Chondrocyte (in vitro differentiated cells): ENCODE measurements at places on chromosomes 7 and 10. TPM values are rescaled to one million over a fixed set of nuclear protein-coding genes. Genes with fewer than 3 reads are reported as not detected.

DNA sequence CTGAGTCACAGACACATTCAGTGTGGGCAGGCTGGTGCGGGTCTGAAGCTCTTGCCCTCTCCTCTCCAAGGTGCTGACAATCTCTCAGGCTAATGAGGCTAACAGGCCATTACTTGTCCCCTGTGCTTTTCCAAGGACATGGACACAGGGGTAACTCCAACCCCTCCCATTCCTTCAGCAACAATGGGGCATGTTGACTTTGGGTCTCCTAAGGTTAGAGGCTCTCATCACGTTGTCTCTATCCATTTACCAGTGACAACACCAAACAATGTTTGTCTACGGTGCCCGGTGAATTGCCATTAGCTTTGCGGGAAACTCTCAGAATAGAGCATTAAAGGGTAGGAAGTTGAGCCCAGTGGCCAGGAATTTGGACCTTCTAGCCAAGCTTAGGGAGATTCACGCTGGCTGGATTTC lies 101.6 kb upstream of the TNS3 start:
- no peak for DNase-seq

- DNase-seq, result no peak
Observed at GRCh38 chr7:87816389-87816788, 59.8 kb downstream of the SLC25A40 start.

GRCh38 chr10:100340948-100341847 lies 5.8 kb upstream of the SCD start:
- DNase-seq, result no peak

Gene STOX1
- total RNA-seq, result 0.97 to 1.9 TPM (median 1.1 TPM) in 3 replicates

- no peak for DNase-seq
Observed at GRCh38 chr10:2053805-2054204, 316.5 kb upstream of the ADARB2 start.

Gene FAM237B
- not detected in 3 replicates for total RNA-seq

GRCh38 chr10:107081644-107082043 lies 82.9 kb downstream of the SORCS1 start:
- DNase-seq, result no peak

- no peak for DNase-seq
Observed at GRCh38 chr10:47405857-47406547, 21.9 kb upstream of the ZNF488 start.

GRCh38 chr10:79400146-79401004 lies 45.0 kb downstream of the ZCCHC24 start:
- DNase-seq, result no peak

DNA sequence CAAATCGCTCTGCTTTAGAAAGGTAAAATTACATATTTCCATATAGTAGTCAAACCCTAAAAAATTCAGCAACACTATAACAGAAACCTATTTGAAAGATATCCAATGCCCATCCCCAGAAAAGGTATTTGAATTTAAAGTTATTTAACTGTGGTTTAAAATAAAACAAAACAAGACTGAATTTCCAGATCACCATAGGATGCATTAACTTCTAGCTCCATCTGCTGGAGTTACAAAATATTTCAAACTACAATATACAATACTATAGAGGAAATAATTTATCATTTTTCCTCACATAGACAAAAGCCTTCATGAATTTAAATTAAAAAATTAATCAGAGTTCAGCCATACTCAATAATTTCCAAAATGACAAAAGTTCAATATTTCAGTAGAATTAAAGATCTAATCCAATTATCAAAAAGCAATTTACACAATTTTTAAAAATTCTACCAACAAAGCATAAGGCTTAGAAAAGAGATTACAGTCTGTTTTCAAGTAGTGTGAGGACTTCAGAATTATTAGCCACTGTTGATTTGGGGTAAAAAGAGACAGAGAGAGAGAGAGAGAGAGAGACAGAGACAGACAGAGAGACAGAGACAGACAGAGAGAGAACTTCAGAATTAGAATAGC lies 75.9 kb downstream of the LMBR1 start:
- DNase-seq, result no peak

Gene ST8SIA6
- total RNA-seq, result 0.24 TPM in 1 of 3 replicates, not detected in the others

Gene CSTF2T
- 16.0 to 21.6 TPM (median 16.3 TPM) in 3 replicates for total RNA-seq

GRCh38 chr7:71173955-71174354 lies 42.0 kb downstream of the GALNT17 start:
- DNase-seq, result no peak

GRCh38 chr7:138169441-138169851 lies 93.2 kb downstream of the AKR1D1 start:
- DNase-seq, result no peak

GRCh38 chr10:244227-244626 lies 109.0 kb downstream of the ZMYND11 start:
- DNase-seq, result no peak

GRCh38 chr7:50648076-50648475 lies 82.9 kb upstream of the DDC start:
- DNase-seq, result no peak

GRCh38 chr10:21238717-21239116 lies 286.8 kb downstream of the SKIDA1 start:
- no peak for DNase-seq

- no peak for DNase-seq
Observed at GRCh38 chr7:116633131-116633988, 38.6 kb upstream of the MET start.

- no peak for DNase-seq
Observed at GRCh38 chr7:157297185-157297584, 39.6 kb upstream of the DNAJB6 start.

DNA sequence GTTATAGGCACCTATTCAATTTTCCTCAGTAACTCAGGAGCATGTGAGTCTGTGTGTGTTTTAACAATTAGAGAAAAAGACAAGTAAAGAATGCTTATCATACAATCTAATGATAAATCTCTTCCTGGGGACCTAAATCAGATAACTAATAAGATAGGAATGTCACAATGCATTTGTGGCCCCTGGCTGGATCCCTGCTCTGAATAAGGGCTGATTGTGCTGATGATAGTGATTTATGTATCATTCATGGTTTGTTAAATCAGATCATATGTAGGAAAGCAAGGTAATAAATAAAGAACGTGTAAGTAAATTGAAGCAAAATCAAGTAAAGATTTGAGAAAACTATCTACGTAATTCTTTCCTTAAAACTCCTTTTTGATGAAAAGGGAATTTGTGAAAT lies 145.9 kb downstream of the C7orf25 start:
- DNase-seq, result no peak

Gene GBX1
- total RNA-seq, result not detected in 3 replicates

Gene ZNF273
- 1.5 to 3.4 TPM (median 1.7 TPM) in 3 replicates for total RNA-seq

DNA sequence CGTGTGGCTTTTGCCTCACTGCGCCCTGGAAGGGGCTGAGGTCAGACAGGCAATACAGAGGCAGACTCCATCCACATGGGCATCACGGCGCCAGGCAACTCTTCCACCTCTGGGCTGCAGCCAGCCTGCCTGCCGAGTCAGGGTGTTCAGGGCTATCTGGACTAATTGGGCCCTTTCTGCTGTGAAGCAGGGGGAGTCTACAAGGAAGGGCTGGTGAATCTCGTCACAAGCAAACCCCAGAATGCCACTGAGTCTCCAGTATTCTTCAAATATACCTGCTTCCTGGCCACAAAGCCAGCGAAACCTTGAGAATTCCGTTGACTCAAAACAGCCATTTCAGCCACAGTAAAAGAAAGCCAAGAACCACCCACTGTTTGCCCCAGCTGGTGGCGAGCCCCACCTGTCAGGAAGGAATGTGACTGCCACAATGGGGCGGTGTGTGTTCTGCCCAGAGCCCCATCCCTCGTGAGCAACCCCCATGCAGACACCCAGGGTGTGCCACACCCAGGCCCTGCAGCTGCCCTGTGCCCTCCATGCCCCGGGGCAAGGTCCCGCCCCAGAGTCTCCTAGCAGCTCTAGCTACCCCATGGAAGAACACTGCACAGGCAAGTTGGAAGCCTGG lies 117.3 kb downstream of the FAM53B start:
- no peak for DNase-seq
